NCI-H1105 treated with DMSO at 0.1 percent for 48 hours (cell line): ENCODE measurements at places on chromosomes 11 and 22.

- no peak for DNase-seq
Measured at GRCh38 chr22:44985906-44986527, 23.8 kb downstream of the PHF21B start.

DNA sequence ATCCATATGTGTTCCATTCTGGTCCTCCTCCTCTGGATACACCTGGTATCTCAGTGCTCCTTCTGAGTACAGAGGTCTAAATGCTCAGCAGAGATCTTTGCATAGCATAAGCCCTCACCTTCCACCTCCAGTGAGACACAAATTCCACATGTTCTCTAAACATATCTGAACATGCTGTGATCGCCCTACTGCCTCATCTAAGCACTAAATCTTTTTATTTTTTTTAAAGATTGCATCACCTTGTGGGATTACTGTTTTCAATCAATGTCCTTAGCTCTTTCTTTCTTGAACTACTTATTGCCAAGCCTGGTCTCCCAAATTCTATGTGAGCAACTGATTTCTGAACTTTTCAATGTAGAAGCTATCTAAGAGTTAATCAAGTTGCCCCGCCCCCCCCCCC lies 113.4 kb downstream of the TRPC6 start:
- DNase-seq: no peak

DNA sequence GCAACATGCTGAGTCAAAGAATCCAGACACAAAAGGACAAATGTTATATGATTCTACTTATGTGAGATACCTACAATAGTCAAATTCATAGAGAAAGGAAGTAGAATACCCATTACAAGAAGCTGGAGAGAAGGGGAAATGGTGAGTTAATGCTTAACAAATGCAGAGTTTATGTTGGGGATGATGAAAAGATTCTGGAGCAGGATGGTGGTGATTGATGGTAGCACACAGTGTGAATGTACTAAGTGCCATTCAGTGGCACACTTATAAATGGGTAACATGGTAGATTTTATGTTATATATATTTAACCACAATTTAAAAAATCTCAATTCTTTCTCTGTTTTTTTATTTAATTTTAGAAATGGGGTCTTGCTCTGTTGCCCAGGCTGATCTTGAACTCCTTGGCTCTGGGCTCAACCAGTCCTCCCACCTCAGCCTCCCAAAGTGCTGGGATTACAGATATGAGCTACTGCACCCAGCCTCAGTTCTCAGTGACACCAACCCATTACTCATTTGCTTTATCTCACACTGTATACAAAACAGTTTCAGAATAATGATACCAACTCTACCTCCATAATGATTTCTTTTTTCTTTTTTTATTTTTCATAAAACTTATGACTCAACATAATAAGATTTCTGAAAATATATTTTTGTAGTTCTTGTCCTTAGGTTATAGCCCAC lies 9.6 kb upstream of the RELA start:
- DNase-seq: no peak

DNA sequence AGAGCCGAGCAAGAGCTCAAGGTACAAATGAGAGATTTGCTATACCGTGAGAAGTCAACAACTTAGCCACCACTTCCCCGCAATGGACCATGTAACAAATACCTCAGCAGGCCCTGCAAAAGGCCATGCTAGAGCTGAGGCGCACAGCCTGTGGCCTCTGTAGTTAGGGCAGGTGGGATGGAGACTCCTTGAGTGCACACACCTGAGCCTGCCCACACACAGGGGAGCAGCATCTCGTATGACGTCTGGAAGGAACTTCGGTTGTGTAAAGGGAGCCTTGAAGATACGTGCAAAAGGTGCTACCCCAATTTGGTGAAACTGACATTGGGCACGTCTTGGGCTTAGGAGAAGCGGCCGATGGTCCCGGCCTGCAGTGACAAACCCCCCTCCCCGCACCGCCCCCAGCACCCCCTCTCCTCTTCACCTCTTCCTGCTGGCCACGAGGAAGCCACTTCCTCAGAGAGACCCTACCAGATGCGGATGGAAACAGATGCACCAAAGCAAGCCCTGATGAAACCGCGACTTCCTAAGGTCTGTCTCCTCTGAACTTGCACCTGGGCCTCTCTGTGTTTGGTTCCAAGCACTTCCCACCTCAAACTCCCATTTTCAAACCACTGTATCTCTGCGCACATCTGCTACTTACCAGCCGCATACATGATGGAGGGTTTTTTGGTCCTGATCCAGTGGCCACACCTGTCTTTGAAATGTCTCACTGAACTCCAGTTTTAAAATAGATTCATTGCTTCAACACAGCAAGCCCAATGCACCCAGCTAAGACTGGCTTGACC lies 10.6 kb downstream of the CDPF1 start:
- no peak for DNase-seq

DNA sequence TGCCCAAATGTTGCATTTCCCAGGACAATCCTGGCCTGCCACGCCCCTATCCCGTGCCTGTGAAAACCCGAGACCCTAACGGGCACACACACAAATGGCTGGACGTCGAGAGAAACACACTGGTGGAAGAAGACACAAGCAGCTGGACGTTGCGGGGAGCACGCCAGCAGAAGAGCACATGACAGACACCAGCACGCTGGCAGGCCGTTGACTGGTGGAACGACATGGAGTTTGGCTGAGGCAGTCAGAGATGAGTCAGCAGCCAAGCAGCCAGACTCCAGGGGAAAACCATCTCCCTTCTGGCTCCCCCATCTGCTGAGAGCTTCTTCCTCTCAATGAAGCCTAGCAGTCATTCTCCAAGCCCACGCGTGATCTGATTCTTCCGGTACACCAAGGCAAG lies 606.7 kb upstream of the LRRC4C start:
- no peak for DNase-seq

GRCh38 chr11:6110011-6110410 lies 2.5 kb downstream of the OR56B4 start:
- no peak for DNase-seq
